ENCODE measurements at places on chromosomes 5 and 9.

DNA sequence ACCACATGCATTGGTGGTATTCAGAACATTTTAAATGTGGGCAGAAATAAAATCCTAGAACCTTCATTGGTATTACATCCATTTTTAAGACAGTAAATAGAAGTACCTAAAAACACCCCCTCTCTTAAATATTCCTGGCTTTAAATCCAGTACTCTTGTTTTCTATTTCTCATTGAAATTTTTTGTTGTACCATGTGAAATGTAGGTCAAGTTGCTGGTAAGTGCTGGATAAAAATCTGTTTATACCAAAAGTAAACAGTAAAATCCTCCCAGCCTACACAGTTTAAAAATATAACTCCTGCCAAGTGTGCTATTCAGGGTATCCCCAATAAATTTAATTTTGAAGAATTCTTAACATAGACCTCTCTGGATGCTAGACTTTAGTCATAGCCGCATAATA, 75.0 kb upstream of the FST start:
- DNase-seq = no peak

- DNase-seq = no peak
Measured at GRCh38 chr9:28956116-28956880, 1383.0 kb upstream of the C9orf72 start.

- no peak for DNase-seq
Measured at GRCh38 chr9:96483733-96484390, 33.9 kb downstream of the HABP4 start.

DNA sequence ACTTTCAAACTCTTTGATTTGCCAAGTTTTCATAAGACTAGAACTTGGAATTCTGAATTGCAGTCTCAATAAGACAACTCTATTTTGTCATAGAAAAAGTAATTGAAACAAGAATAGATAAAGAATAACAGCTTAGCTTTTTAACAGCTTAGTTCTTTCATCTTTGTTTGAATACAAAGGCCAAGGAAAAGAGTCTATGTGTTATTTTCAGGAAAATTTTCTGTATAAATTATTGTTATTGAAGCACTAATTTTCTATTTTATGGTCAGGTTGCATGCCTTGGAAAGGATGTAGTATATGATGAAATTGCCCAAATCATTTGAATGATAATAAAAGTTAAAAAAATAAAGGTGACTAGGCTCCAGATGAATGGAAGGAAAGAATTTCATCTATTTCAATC, 25.2 kb upstream of the SPRY4 start:
- DNase-seq = no peak

GRCh38 chr9:129676975-129677374, 11.5 kb downstream of the PRRX2 start:
- no peak for DNase-seq

DNA sequence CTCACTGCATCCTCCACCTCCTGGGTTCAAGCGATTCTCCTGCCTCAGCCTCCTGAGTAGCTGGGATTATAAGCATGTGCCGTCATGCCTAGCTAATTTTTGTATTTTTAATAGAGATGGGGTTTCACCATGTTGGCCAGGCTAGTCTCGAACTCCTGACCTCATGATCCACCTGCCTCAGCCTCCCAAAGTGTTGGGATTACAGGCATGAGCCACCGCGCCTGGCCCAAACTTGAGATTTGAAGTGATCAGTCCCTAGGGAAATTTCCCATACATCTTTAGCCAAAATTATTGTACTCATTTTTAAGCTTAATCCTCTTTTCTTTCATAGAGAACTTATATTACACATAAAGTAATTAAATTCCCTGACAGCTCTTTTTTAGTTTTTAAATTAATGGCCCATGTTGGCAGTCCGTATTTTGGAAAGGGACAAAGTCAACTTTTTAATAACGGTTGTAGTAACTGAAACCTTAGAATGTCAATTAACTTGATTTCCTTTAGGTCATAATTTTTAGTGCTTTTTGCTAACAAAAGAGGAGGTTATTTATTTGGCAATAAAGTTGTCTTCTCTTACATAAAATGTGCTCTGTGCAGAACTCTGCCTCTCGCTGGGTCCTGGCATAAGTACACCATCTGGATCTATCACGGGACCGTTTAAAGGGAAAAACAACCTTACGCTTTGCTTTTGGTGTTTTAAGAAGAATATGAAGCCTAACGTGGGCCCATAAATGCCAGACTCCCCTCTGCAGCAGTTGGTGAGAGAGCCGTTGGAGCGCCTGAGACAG, 142.3 kb upstream of the OTULINL start:
- DNase-seq = no peak

GRCh38 chr9:36486329-36486932, 86.3 kb upstream of the MELK start:
- DNase-seq = peak; percentile 24

DNA sequence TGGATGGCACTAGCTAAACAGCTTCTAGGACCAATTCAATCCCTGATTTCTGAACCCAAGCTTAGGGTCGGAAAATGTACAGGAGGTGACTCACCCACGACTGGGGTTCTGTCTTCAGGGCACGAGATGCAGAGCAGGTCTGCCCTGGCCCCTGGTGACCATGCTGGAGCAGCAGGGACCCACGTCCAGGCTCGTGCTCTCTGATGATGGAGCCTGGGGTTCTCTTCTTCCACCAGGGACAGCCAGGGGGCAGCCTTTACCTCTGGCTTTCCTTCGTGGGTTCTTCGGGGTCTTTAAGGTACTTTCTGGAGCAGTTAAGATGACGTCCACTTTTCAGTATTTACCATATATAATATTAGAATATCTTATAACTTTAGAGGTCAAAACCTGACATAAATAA, 2.1 kb downstream of the CFAP77 start:
- peak; percentile 35 for DNase-seq

GRCh38 chr9:134826336-134827285, 54.0 kb upstream of the FCN2 start:
- DNase-seq = no peak

DNA sequence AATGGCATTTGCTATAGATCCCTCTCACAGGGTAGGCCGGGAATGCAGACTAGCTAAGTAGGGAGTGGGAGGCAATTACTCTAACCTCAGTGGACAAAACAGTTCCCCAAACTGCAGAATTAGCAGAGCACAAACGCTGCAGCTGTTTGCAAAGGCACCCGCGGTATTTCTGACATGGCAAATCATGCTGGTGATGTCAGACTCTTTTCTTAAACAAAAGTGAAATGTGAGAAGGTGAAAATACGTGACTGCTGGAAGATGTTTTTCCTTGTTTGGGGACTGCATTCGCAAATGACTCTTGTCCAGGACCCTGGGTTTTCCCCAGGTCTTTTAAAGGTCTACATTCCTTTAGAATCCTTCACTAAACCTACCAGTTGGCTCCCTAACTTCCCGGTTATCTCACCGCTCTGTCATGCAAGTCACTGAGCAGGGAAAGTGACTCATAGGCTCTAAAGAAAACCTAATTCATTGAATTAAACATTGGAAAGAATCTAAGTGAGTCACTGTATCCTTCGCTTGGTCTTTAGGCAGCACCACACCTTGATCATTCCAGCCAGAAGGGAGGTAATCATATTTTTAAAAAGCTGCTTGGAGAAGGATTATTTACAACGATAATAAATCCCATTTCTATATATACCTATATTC, 91.5 kb upstream of the DNAH5 start:
- peak; percentile 59 for DNase-seq

DNA sequence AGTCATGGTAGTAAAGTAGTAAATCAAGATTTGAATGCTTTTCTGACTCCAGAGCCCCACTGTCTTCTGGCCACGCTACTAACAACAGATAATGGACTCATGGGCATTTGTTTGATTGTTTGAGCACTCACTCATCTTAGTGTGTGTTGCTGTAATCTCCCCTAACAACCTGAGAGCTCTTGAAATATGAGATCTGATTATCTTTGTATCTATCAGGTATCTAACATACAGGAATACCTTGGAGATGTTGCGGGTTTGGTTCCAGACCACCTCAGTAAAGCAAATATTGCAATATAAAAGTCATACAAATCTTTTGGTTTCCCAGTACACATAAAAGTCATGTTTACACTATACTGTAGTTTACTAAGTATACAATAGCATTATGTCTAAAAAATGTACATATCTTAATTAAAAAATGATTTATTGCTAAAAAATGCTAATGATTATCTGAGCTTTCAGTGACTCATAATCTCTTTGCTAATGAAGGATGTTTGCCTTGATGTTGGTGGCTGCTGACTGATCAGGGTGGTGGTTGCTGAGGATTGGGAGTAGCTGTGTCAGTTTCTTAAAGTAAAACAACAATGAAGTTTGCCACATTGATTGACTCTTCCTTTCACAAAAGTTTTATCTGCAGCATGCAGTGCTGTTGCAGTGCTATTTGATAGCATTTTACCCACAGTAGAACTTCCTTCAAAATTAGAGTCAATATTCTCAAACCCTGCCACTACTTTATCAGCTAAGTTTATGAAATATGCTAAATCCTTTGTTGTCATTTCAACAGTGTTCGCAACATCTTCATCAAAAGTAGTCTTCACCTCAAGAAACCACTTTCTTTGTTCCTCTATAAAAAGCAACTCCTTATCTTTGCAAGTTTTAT, 92.2 kb downstream of the ZNF462 start:
- no peak for DNase-seq

- no peak for DNase-seq
Measured at GRCh38 chr9:38073882-38074281, 4.9 kb upstream of the SHB start.

GRCh38 chr5:81136557-81136956, 96.6 kb upstream of the CKMT2 start:
- no peak for DNase-seq

DNA sequence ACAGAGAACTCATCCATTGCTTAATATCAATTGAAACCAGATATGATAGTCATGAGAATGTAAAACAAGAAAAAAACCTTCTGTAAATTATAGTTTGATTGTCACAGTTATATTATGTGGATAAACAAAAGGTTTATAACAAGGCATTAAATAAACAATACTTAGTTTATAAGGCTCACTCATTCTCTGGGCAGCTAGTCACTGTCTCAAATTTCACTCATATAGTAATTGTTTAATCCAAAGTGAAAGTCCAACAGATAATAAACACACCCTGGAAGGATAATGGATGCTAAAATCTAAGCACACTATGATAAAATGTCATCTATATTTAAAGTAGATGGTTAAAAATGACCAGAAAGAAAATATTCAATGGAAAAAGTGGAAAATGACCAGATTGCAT, 30.8 kb upstream of the SLC12A2 start:
- DNase-seq = no peak
